ENCODE measurements at places on chromosomes 1 and 21.

- DNase-seq: no peak
Measured at GRCh38 chr1:181459067-181459466, 24.2 kb upstream of the CACNA1E start.

DNA sequence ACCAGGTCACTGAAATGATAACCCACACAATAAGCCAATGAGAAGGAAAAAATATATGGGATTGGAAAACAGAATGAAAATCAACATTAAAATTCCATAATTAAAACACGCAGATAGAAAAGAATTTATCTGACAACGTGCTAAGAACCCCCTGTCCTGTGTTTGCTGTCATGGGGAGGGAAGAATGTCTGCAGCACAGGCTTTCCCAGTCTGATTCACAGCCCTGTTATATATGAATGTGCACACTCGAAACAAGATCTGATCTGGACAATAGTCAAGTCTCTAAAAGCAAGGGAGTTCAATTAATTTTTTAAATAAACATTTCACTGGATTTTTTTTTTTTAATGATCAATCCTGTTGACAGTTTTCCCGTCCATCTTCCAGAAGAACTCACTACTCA, 220.0 kb downstream of the RERE start:
- DNase-seq: no peak

GRCh38 chr1:121483961-121484424, 299.2 kb downstream of the SRGAP2C start:
- DNase-seq: no peak

DNA sequence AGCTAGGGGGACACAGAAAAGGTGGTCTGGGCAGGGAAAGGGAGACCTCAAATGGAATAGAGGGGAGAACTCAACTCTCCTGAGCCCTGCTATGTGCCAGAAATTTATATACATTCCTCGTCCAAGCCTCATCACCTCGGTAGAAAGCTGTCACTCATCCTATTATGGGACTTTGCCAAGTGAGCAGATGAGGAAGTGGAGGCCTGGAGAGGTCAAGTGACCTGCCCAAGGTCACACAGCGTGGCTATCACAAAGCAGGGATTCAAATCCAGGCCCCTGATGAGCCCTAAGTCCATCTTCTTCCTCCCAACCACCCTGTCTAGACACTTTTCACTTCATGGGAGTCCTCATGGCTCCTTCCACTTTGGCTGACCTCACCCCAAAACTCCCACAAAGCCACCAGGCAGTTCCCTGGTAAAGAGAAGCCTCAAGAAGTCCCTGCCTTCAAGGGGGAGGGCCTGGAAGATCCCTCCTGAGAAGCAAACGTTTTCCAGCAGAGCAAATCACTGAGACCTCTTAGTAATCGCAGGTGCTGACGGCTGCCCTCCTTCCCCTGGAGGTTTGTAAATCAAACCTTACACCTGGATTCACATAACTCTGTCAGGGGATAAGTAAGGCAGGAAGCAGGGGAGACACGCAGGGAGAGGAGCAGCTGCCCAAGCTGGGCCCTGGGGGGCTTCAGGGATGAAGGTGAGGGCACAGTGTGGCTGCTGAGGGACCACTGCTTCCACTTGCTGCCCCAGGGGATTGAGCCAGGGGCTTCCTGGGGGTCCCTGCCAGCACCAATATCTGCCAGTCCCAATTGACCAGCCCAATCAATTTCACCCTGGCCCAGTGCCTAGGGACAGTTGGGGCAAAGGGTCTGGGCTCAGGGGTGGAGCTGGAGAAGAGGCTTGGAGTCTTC, 351.2 kb downstream of the MATN1 start:
- DNase-seq: no peak

DNA sequence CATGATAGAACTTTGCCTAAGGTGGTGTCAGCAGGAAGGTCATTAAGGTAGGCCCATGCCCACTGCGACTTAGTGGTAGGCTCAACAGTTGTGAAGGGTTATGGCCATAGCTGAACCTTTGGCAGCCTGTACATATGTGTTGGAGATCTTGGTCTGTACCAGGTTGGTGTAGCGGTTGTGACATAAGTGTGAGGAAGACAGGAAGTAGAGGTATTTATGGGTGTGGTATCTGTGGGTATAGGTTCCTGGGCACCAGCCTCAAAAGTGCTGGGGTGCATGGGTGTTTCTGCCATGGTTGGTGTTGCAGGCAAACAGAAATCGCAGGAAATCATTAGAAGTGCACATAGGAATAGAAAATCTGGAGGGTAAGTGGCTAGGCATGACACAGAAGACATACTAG, 18.6 kb upstream of the LRIF1 start:
- no peak for DNase-seq

- DNase-seq: no peak
Measured at GRCh38 chr1:182304627-182305026, 87.0 kb downstream of the GLUL start.

- DNase-seq: no peak
Measured at GRCh38 chr1:41485605-41486004, 1.1 kb upstream of the EDN2 start.

- no peak for DNase-seq
Measured at GRCh38 chr1:202005958-202006357, 4.4 kb upstream of the ELF3 start.

DNA sequence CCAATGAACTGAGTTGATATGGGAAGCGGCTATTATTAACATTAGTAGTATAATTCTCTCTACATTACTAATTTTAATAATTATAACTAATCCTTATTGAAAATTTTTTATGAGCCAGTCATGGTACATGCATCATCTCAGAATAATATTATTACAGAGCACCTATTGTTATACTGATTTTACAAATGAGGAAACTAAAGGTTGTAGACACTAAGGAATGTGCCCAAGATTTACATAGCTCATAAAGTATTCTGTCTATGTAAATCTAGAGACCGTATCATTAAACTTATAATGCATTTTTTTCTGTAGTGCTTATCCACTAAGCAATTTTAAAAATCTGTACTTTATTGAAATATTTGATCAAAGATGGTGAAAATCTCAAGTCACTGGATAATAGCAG, 825.9 kb downstream of the PLA2G4A start:
- no peak for DNase-seq

GRCh38 chr1:172004671-172005070, 163.4 kb downstream of the DNM3 start:
- DNase-seq: no peak

- no peak for DNase-seq
Measured at GRCh38 chr1:113780374-113781146, 21.3 kb upstream of the PHTF1 start.

DNA sequence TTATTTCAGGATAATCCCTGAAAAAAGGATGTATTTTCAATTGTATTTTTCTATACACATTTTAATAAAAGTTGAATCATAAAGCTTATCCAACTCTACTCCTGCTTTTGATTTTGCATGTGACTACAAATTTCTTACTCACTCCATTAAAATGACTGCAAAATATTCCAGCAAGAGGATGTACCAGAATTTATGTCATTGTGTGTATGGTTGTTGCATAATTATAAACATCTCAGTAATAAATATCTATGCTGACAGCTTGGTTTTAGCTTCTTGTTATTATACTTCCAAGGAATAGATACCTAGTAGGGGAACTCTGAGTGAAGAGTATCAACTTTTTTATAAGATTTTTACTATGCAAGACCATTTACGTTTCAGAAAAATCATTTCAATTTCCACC, 463.2 kb upstream of the RUNX1 start:
- no peak for DNase-seq

GRCh38 chr1:18142471-18142870, 34.9 kb downstream of the IGSF21 start:
- DNase-seq: no peak

- DNase-seq: no peak
Measured at GRCh38 chr1:41874151-41874719, 44.5 kb downstream of the HIVEP3 start.

DNA sequence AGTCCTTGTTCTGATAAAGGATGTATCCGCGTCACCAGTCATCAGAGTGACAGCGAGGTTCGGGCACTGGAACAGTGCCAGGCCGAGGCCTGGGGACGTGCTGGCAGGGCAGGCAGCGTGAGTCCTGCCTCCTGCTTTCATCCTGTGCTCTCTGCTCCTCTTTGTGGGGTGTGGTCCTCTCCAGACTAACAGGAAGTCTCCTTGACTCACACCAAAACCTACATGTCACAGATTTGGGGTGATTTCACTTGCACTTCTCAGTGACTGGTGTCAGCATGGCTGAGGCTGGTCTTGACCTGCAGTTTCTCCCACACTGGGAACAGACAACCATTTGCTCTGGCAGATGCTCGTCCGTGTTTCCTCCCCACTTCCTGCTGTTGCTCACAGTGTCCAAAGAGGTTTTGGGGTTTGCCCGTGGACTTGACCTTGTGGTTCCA, 8.8 kb upstream of the NLRP3 start:
- DNase-seq: no peak

- no peak for DNase-seq
Measured at GRCh38 chr1:225004396-225004795, 74.9 kb downstream of the DNAH14 start.

DNA sequence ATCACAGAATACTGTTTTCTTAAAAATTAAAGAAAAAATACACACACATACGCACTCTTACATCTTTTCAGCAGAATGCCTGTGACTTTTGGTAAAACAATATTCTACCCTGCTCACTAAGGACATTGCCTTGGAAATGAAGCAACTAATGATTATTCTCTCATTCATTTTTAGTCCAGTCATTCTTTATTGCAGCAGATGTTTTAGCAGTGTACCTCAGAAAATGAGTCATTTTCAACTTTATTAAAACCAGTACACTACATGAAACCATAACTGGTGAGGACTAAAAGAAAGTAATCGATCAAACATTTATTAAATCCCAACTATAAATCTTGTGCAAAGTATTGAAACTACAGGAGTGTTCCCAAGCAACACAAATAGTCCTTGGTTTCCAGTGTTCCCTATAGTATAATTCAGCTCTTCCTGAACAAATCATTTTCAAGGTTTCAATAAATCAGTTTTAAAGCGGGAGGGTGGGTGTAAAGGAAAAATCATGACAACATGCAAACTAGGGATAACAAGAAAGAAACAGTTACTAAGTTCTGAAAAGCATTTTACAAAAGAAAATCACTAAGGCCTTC, 114.2 kb downstream of the ADGRL4 start:
- no peak for DNase-seq

- DNase-seq: no peak
Measured at GRCh38 chr1:219783605-219784235, 144.6 kb downstream of the SLC30A10 start.

DNA sequence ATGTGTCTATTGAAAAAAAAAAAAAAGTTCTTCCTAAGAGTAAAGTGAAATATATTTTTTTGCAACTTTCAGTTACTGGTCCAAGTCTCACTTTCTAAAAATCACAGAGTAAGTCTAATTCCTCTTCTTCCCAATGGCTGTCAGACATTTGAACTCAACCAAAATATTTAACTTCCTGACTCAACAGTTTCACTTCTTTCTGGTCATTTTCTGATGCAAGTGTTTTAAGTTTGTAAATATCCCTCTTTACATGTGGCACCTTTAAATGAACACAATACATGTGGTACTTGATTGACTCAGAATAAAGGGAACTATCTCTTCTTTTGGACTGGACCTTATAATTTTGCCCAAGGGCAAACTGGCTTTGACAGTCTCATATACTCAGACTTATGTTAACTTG, 76.7 kb downstream of the ASH1L start:
- no peak for DNase-seq

GRCh38 chr1:46183079-46183847, 7.0 kb upstream of the P3R3URF start:
- no peak for DNase-seq

- DNase-seq: no peak
Measured at GRCh38 chr1:109733236-109733870, 7.5 kb downstream of the GSTM3 start.

DNA sequence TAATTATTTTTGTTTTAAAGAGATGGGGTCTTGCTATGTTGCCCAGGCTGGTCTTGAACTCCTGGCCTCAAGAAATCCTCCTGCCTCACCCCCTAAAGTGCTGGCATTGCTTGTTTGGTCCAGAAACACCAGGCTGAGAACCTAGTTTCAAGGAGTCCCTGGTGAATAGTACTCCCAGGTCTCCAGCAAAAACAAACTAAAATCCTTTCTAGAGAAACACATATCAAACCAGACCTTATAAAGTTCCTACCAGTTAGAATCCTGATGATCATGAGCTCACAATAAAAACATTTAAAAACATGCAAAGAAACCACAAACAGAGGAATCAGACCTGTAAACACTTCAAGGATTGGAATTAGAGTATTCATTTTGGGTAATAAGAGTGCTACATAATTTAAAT, 34.4 kb upstream of the PADI1 start:
- no peak for DNase-seq

DNA sequence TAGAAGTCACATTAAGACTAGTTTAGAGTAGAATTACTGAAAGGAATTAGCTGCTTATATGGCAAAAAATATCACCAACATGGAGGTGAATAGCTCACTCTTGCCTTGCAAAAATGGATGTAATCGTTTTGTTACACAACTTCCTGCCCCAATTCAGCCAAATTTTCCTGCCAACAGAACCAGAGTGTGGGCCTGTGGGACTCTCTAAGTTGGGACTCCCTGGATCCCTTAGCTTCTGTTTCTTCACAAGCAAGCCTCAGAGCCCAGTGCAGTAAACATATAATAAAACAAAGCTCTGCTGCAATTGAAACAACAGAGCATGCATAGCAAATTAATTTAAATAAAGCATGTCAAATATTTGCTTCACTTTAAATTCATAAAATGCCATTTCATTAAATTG, 232.5 kb downstream of the TNR start:
- no peak for DNase-seq

GRCh38 chr1:78081980-78082860, 36.5 kb downstream of the GIPC2 start:
- no peak for DNase-seq

- DNase-seq: no peak
Measured at GRCh38 chr1:1144122-1144842, 28.4 kb upstream of the C1orf159 start.

GRCh38 chr1:234980291-234980644, 148.4 kb downstream of the TOMM20 start:
- DNase-seq: no peak

GRCh38 chr1:229509576-229509975, 1.4 kb upstream of the NUP133 start:
- no peak for DNase-seq

DNA sequence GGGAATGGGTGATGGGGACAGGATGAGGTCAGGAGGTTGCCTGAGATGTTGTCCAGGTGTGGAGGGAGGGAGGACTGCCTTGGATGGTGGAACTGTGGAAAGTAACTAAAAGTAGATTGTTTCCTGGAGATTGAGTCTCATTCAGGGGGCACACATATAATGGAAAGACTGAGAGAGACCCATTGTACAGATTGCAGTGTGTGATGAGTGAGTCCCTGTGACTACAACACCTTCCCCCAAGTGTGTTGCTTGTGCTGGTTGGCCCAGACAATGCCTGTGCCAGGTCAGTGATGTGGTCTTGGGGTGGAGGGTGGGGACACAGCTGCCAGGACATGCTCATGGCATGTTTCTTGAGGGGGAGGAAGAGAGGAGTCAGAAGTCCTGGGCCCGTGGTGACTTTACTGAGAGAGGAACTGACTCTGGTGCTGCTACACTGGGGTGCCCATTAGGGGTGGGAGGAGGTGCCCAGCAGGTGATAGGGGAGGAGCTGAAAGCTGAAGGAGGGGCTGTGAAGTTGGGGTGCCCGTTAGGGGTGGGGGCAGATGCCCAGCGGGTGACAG, 5.2 kb downstream of the SNAP47 start:
- DNase-seq: no peak

- no peak for DNase-seq
Measured at GRCh38 chr1:30294508-30294907, 428.9 kb downstream of the MATN1 start.

- no peak for DNase-seq
Measured at GRCh38 chr1:188670837-188671236, 1806.8 kb downstream of the BRINP3 start.

Data from cortex of kidney (tissue), 1 donor.